Kidney epithelial cell (primary cell): ENCODE measurements at places on chromosomes 13 and 19. TPM values are rescaled to one million over a fixed set of nuclear protein-coding genes. Genes with fewer than 3 reads are reported as not detected.

Gene CRX
- not detected in 2 replicates for total RNA-seq

Gene ZNF665
- 2.9 and 5.8 TPM in 2 replicates for total RNA-seq

Gene CYP4F3
- total RNA-seq: not detected in 2 replicates

Gene ZSWIM9
- total RNA-seq: 1.6 and 1.8 TPM in 2 replicates

Gene NLRP11
- total RNA-seq: not detected in 2 replicates

Gene ELSPBP1
- total RNA-seq: not detected in 2 replicates

Gene SWSAP1
- total RNA-seq: 2.9 and 4.0 TPM in 2 replicates

Gene POU2F2
- total RNA-seq: 1.4 and 2.3 TPM in 2 replicates

Gene TNNI3
- 2.7 and 4.7 TPM in 2 replicates for total RNA-seq

Gene ZNF490
- 6.0 and 6.6 TPM in 2 replicates for total RNA-seq

Gene DENND1C
- 1.6 and 4.6 TPM in 2 replicates for total RNA-seq

Gene CDC42EP5
- 21.4 and 24.4 TPM in 2 replicates for total RNA-seq

Gene LSR
- 147 and 247 TPM in 2 replicates for total RNA-seq

Gene RNF17
- total RNA-seq: 0.34 and 0.58 TPM in 2 replicates
